ENCODE measurements at places on chromosomes 16 and 17. TPM values are rescaled to one million over a fixed set of nuclear protein-coding genes. Genes with fewer than 3 reads are reported as not detected.
A peak's percentile ranks its signal among the peaks of the same experiment; 100 is the strongest.

TPSG1 gene
- total RNA-seq, result not detected

PPP1R27 gene
- not detected for total RNA-seq

CCDC200 gene
- not detected for total RNA-seq

TBX6 gene
- 2.7 TPM for total RNA-seq

MYH2 gene
- total RNA-seq, result not detected

MLLT6 gene
- 213 TPM for total RNA-seq

TMEM204 gene
- 17.2 TPM for total RNA-seq

PPP1R1B gene
- not detected for total RNA-seq

SDK2 gene
- 0.07 TPM for total RNA-seq

TM4SF5 gene
- not detected for total RNA-seq

C17orf58 gene
- total RNA-seq, result 23.0 TPM

DNAH9 gene
- total RNA-seq, result not detected

HOXB6 gene
- total RNA-seq, result 0.62 TPM

GINS2 gene
- 66.9 TPM for total RNA-seq

- peak overlapping the region; percentile 48 for H3K27ac ChIP-seq
- peaks cover 3% of the 10 kb centered on the region for H3K27me3 ChIP-seq
- H3K4me1 ChIP-seq, result peaks cover 47% of the 10 kb centered on the region
- H3K4me3 ChIP-seq, result peak overlapping the region; percentile 96
- no peak for DNase-seq
These were observed 774 bp upstream of the MAF start for GRCh38 chr16:79601092-79601930.

DNA sequence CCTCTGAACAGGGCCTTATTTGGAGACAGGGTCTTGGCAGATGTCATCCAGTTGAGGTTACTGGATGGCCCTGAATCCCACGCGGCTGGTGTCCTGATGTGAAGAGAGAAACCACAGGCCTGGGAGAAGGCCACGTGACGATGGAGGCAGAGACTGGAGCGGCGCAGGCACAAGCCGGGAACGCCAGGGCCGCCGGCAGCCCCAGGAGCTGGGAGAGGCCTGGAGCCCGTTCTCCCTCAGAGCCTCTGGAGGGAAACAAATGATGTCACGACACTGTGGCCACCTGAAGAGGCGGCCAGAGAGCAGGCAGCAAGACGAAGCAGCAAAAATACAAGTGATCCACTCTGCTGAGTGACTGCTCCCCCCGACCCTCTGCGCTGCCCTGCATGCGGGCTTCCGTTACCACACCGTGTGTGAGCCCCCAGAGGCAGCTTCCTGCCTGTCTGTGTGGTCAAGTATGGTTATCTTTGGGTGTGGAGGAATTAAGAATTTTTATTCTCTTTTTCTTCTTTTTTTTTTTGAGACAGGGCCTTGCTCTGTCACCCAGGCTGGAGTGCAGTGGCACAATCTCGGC is 11.6 kb downstream of the CD7 start:
- H3K36me3 ChIP-seq, result no peaks in the 10 kb centered on the region
- no peak for DNase-seq
- peaks cover 34% of the 10 kb centered on the region for H3K4me1 ChIP-seq
- H3K27ac ChIP-seq, result peak overlapping the region; percentile 88
- H3K4me3 ChIP-seq, result no peak overlapping the region

GRCh38 chr17:20200865-20201458 is 191.8 kb downstream of the SPECC1 start:
- no peak overlapping the region for H3K27ac ChIP-seq
- peaks cover 5% of the 10 kb centered on the region for H3K4me1 ChIP-seq
- no peak overlapping the region for H3K4me3 ChIP-seq
- H3K27me3 ChIP-seq, result no peaks in the 10 kb centered on the region

DNA sequence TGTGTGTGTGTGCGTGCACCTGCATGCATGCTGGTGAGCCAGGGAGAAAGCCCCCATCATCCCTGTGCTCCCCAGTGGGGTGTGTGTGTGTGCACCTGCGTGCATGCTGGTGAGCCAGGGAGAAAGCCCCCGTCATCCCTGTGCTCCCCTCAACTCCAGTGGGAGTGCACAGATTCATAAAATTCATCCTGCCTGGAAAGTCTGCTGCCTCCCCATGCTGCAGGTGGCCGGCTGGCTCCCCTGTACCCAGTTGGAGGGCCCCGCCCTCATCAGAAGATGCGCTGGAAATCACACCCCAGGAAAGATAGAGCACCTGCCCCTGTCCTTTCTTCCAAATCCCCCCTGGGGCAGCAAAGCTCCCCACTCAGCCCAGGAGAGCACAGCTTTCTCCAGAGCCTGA is 84.8 kb upstream of the DOC2B start:
- DNase-seq, result no peak
- H3K4me3 ChIP-seq, result no peak overlapping the region
- peaks cover 3% of the 10 kb centered on the region for H3K27me3 ChIP-seq
- H3K36me3 ChIP-seq, result no peaks in the 10 kb centered on the region
- H3K4me1 ChIP-seq, result no peaks in the 10 kb centered on the region
- H3K27ac ChIP-seq, result no peak overlapping the region

DNA sequence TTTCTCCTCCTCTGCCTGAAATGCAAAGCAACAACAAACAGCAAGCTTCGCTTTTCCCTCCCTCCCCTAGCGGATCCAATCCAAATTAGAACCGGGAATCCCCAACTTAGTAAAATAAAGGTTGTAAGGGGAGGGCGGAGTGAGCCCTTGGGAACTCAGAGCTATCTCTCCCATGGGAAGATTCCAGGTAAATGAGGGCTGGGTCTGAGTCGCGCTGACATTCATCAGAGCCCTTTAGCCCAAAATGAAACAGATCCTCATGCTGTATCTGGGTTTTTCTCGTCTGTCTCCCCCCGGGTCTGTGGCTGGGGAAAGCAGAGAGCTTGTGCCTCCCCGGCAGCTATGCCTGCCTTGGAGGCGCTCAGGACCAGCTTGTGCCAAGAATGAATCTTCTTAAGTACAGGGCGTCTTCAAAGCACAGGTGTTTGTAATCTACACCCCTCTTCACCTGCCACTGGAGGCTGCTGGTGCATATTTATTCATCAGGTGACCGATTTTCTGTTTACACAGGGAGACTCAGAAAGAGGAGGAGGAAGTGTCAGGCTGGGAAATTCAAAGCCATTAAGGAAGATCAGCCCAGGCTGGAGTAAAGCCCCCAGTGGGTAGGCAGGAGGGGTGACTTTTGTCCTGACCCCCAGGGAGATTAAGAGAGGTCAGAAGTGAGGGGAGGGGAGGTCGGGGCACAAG is 55.0 kb upstream of the GSE1 start:
- H3K27ac ChIP-seq, result peak overlapping the region; percentile 72
- peaks cover 28% of the 10 kb centered on the region for H3K4me1 ChIP-seq
- no peaks in the 10 kb centered on the region for H3K27me3 ChIP-seq
- DNase-seq, result no peak
- H3K36me3 ChIP-seq, result peaks cover 3% of the 10 kb centered on the region

- H3K27me3 ChIP-seq, result peaks cover 27% of the 10 kb centered on the region
- no peak overlapping the region for H3K4me3 ChIP-seq
- H3K27ac ChIP-seq, result no peak overlapping the region
- H3K4me1 ChIP-seq, result peaks cover 12% of the 10 kb centered on the region
- no peak for DNase-seq
These were observed 32.6 kb downstream of the COPZ2 start for GRCh38 chr17:48004983-48005382.

DNA sequence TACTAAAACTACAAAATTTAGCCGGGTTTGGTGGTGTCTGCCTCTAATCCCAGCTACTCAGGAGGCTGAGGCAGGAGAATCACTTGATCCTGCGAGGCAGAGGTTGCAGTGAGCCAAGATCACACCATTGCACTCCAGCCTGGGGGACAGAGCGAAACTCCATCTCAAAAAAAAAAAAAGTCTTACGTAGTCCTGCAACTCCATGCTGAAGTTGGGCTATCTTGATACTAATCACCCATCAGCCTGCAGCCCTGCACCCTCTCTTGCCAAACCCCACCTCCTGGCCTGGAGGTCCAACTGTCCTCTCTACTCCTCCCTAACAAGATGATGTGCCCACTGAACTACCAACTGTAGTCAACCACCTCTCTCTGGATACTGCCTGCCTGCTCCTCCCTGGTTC is 4.8 kb downstream of the TMEM170A start:
- H3K4me3 ChIP-seq, result no peak overlapping the region
- no peaks in the 10 kb centered on the region for H3K27me3 ChIP-seq
- H3K27ac ChIP-seq, result no peak overlapping the region
- no peak for DNase-seq
- H3K4me1 ChIP-seq, result peaks cover 33% of the 10 kb centered on the region

GRCh38 chr16:67458121-67458641 is 22.8 kb downstream of the ATP6V0D1 start:
- H3K27me3 ChIP-seq, result no peaks in the 10 kb centered on the region
- peaks cover 1% of the 10 kb centered on the region for H3K36me3 ChIP-seq
- no peaks in the 10 kb centered on the region for H3K4me1 ChIP-seq
- no peak overlapping the region for H3K4me3 ChIP-seq

- no peak overlapping the region for H3K27ac ChIP-seq
- no peak overlapping the region for H3K4me3 ChIP-seq
- peaks cover 37% of the 10 kb centered on the region for H3K27me3 ChIP-seq
- no peak for DNase-seq
These were observed 8.2 kb downstream of the CBX2 start for GRCh38 chr17:79785900-79786810.

GRCh38 chr17:61504697-61505096 is 52.5 kb downstream of the TBX4 start:
- DNase-seq, result no peak
- H3K27me3 ChIP-seq, result peaks cover 40% of the 10 kb centered on the region
- no peaks in the 10 kb centered on the region for H3K36me3 ChIP-seq
- H3K27ac ChIP-seq, result peak overlapping the region; percentile 3
- H3K4me3 ChIP-seq, result no peak overlapping the region

GRCh38 chr16:78542419-78542818 is 443.0 kb downstream of the WWOX start:
- H3K4me3 ChIP-seq, result no peak overlapping the region
- H3K36me3 ChIP-seq, result no peaks in the 10 kb centered on the region
- no peaks in the 10 kb centered on the region for H3K4me1 ChIP-seq
- H3K27ac ChIP-seq, result no peak overlapping the region

- H3K4me3 ChIP-seq, result no peak overlapping the region
- peak overlapping the region; percentile 55 for H3K27ac ChIP-seq
- no peak for DNase-seq
- peaks cover 10% of the 10 kb centered on the region for H3K4me1 ChIP-seq
These were observed 22.1 kb upstream of the IL17C start for GRCh38 chr16:88616320-88616719.

DNA sequence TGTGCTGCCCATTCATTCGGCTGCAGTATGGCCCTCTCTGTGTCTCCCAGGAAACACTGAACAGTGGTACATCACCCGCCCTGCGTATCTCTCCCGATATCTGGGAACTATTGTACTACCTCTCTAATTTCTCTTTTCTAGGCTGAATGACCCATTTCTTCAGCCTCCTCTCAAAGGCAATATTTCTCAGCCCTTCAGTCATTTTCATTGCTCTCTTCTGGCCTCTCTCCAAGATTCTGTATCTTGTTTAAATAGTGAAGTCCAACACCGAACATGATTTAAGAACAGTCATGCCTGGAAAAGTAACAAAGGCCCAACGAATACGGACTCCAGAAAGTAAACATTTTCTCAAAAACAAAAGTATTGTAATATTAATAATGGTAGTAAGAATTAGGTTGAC is 220.1 kb downstream of the ZFHX3 start:
- peaks cover 3% of the 10 kb centered on the region for H3K4me1 ChIP-seq
- H3K27me3 ChIP-seq, result peaks cover 2% of the 10 kb centered on the region

GRCh38 chr16:57045694-57046381 is 46.5 kb upstream of the CPNE2 start:
- peaks cover 82% of the 10 kb centered on the region for H3K36me3 ChIP-seq
- H3K4me1 ChIP-seq, result peaks cover 37% of the 10 kb centered on the region
- H3K4me3 ChIP-seq, result no peak overlapping the region
- peak overlapping the region; percentile 58 for H3K27ac ChIP-seq

DNA sequence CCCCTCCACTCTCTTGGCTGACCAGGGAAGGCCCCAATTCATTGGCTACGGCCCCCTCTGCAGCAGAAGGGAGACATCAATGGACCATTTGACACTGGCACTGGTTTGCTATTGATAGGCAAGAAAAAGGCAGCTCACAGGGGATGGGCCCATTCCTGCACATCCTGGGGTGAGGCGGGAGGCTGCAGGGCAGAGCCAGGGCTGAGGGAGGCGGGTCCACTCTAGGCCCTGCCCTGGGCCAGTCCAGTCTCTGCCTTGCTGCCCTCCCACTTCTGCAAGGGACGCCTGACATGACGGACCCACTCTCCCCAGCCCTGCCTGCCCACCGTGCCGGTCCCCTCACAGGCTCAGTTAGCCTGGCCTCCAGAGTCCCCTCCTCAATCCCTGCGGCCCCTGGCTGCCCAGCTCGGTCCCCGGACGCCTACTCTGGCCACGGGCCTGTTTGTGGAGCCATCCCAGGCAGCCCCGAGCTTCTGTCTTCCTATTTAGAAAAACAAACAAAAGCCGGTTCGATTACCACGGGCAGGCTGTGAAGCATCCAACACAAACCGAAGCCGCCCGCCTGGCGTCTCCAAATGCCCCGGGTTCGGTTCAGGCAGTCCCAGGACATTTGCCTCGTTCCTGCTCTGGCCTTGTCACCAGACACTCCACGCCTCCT is 160.7 kb downstream of the IRX5 start:
- no peak overlapping the region for H3K4me3 ChIP-seq
- H3K4me1 ChIP-seq, result no peaks in the 10 kb centered on the region
- H3K36me3 ChIP-seq, result no peaks in the 10 kb centered on the region
- DNase-seq, result no peak

GRCh38 chr17:65984299-65984698 is 207.6 kb downstream of the CEP112 start:
- H3K27me3 ChIP-seq, result no peaks in the 10 kb centered on the region
- H3K27ac ChIP-seq, result no peak overlapping the region
- H3K36me3 ChIP-seq, result peaks cover 4% of the 10 kb centered on the region
- no peak for DNase-seq

GRCh38 chr16:85475233-85475632 is 137.9 kb upstream of the GSE1 start:
- no peak overlapping the region for H3K27ac ChIP-seq
- H3K36me3 ChIP-seq, result no peaks in the 10 kb centered on the region
- no peak overlapping the region for H3K4me3 ChIP-seq
- no peaks in the 10 kb centered on the region for H3K4me1 ChIP-seq
- DNase-seq, result no peak

GRCh38 chr17:44216694-44217093 is 2.8 kb downstream of the UBTF start:
- no peaks in the 10 kb centered on the region for H3K27me3 ChIP-seq
- H3K4me3 ChIP-seq, result peak overlapping the region; percentile 97
- DNase-seq, result no peak

GRCh38 chr17:8142887-8143580 is 9.2 kb downstream of the PER1 start:
- H3K27me3 ChIP-seq, result no peaks in the 10 kb centered on the region
- H3K27ac ChIP-seq, result no peak overlapping the region
- H3K36me3 ChIP-seq, result peaks cover 54% of the 10 kb centered on the region
- no peak for DNase-seq

- peaks cover 16% of the 10 kb centered on the region for H3K4me1 ChIP-seq
- no peaks in the 10 kb centered on the region for H3K36me3 ChIP-seq
- no peak overlapping the region for H3K27ac ChIP-seq
- no peak overlapping the region for H3K4me3 ChIP-seq
These were observed 51.8 kb upstream of the MAP3K14 start for GRCh38 chr17:45368651-45369050.

DNA sequence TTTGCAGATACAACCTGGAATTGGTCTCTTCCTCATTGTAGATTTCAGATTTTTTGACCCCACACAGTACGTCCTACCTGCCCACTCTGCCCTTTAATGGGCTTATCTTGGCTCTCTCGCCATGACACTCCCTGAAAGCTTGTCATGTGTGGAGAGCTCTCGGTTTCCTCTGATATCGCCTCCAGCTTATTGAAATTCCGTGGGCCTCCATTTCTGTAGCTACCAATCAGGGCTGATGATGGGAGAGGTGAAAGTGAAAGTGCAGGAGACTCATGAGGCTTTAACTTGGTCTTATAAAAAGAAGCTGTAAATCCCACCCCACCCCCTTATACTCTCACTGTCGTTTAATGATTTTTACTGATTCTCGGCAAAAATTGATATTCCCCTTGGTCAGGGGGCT is 17.7 kb downstream of the HOXB1 start:
- peak overlapping the region; percentile 7 for H3K27ac ChIP-seq
- H3K36me3 ChIP-seq, result no peaks in the 10 kb centered on the region
- peaks cover 28% of the 10 kb centered on the region for H3K27me3 ChIP-seq
- DNase-seq, result peak; percentile 26

Measured in activated T-helper 2 cell treated with anti-CD3 and anti-CD28 coated beads, Interferon-gamma antibody, Interleukin-2, Interleukin-4, amounts not matched to agents 10 μg/mL and 5 μg/mL and 100 μg/mL, durations not matched to agents 14 hours and 24 hours and 36 hours (primary cell).